RKO (cell line): ENCODE measurements at places on chromosomes 3 and 15.
A peak's percentile ranks its signal among the peaks of the same experiment; 100 is the strongest.

- DNase-seq = peak; percentile 82
Observed at GRCh38 chr3:27312044-27312668, 57.0 kb downstream of the NEK10 start.

DNA sequence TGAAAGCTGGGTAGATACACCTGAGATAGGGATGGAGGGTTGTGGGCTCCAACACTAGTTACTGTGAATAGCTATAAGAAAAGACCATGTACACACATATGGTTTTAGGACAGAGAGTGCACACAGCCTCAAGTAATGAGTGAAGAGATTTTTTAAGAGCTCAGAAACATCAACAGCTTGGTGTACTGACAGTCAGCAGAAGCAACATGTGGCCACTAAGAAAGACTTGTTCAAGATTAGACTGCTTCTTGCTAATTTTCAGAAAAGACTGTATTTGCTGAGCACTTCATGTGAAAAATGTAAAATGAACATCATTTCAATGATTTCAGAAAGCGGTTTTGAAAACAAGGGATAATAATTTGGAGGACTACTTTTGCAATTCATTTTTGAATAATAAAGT lies 10.3 kb downstream of the ANKRD28 start:
- DNase-seq = no peak

DNA sequence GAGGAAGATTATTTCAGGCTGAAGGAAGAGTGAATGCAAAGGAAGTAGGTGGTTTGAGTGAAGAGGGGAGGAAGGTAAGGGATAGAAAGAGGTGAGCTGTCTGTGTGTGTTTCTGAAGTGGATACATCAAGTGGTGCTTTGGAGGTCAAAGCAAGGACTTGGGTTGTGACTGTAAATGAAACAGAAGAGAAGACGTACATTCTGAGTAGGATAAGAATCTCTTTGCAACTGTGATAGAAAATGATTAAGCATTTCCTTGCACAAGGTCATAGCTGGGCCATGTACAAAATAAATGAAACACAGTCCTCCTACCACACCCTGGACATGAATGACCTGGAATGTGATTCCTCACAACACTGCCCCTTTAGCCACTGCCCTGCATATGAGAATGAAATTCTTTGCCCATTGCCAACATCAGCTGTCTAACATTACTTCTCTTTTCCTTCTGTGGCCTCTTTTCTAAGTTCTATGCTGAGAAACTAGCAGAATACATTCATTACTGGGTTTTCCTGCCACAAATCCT lies 28.3 kb upstream of the MINDY4B start:
- no peak for DNase-seq

DNA sequence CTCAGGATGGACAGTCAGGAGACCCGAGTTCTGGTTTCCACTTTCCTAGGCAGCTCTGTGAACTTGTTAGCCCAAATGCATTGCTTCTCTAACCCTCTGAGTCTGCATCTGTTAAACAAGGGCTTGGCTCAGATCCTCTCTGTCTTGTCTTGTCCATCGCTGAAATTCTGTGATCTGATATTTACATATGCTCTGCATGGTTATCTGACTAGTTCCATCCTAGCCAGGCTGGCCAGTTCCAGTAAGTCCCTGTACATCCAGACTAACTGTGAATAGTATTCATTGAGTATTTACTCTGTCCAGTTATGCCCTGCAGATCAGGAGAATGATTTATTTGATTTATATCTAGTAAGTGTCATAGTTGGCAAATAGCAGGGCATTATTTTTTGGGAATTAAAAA lies 27.0 kb upstream of the SV2B start:
- DNase-seq = no peak

- peak; percentile 65 for DNase-seq
Observed at GRCh38 chr15:96332637-96333121, 2.2 kb downstream of the NR2F2 start.
